ENCODE measurements at places on chromosomes 7 and 10. TPM values are rescaled to one million over a fixed set of nuclear protein-coding genes. Genes with fewer than 3 reads are reported as not detected.
A peak's percentile ranks its signal among the peaks of the same experiment; 100 is the strongest.

The CNPY1 gene
- polyA plus RNA-seq, result not detected

- no peak for DNase-seq
These were observed 195.0 kb upstream of the PLXNA4 start for GRCh38 chr7:132771301-132771730.

DNA sequence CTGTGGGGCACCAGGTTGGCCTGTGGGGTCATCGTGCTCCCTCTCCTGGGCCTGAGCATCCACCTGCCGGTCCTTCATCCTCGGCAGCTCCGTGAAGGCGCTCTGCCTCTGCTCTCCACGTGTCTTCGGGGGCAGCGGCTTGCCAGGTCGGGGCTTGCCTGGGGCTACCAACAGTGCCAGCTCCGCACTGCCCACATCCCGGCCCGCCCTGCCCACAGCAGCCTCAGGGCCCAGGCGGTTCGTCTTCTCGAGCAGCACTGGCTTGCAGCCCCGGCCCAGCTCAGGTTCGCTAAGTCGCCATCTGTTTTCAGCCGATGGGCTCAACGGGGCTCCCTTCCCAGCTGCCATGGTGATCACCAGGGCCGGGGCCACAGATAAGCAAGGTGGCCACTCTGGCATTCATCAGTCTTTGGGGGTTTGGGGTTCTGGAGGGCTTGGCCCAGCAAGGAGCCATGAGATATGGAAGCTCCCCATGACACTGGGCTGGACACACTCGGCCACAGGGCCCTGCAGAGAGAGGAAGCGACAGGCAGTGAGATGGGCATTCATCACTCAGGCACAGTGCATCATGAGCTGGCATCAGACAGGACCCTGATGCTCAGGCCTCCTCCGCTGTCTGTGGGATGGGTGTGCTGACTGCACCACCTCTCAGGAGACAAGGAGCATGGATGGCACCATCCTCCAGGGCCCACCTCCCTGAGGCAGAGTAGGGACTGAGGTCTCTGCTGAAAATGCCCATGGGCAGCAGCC, 15.5 kb downstream of the ZNF488 start:
- peak; percentile 48 for DNase-seq

The CLRN3 gene
- not detected for polyA plus RNA-seq

The PHYHIPL gene
- polyA plus RNA-seq, result 0.04 TPM

The IKZF1 gene
- 0.18 TPM for polyA plus RNA-seq

DNA sequence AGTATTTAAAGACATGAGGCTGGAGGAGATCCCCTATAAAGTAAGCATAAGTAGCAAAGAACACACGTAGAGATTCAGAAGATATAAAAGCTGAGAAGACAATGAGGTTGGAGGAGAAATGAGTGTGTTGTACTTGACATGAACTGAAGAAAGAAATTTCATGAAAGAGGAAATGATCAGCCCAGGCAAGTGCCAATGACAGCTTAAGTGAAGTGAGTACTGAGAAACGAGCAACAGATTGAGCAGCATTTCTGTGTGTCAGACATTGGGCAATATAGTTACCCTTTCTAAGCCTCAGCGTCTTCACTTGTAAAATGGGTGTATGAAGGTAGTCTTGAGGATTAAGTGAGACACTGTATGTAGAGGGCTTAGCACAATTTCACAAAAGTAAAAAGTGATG, 4.8 kb upstream of the LIPA start:
- DNase-seq, result no peak

DNA sequence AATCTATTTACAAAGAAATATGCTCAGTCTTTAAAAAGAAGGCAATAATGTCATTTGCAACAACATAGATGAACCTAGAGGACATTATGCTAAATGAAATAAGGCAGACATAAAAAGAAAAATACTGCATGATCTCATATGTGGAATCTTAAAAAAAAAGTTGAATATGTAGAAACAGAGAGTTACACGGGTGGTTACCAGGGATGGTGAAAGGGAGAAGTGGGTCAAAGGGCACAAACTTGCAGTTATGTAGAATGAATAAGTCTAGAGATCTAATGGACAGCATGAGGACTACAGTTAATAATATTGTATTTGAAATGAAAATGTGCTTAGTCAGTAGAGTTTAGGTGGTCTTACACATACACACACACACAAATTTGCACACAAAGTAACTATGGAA, 88.2 kb upstream of the CCDC71L start:
- no peak for DNase-seq

GRCh38 chr7:147982307-147982706, 608.3 kb upstream of the C7orf33 start:
- DNase-seq, result no peak

The NME8 gene
- polyA plus RNA-seq, result not detected

DNA sequence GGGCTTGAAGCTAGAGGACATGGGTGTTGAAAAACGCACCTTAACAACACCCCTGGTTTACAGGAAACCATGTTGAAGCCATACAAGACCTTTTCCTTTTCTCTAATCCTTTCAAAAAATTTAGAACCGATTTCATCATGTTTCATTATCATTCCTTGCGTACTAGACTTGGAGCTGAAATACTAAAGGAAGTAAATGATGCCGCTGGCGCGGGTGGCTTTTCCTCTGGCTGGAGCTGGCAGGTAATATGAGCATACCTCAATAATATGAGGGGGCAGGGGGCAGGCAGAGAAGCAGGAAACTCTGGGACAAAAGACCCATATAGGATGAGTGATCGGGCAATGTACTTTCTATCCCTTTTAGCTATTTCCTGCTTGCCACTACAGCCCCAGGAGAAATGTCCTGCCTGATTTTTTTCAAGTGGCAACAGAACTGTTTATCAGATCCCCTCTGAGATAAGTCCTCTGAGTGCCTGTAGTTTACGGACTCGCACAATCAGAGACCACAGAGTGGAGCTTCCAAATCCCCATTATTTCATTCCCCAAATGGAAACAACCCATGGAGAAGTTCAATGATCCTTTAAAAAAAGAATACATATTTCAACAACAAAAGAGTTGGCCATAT, 450.1 kb downstream of the KCNMA1 start:
- no peak for DNase-seq

DNA sequence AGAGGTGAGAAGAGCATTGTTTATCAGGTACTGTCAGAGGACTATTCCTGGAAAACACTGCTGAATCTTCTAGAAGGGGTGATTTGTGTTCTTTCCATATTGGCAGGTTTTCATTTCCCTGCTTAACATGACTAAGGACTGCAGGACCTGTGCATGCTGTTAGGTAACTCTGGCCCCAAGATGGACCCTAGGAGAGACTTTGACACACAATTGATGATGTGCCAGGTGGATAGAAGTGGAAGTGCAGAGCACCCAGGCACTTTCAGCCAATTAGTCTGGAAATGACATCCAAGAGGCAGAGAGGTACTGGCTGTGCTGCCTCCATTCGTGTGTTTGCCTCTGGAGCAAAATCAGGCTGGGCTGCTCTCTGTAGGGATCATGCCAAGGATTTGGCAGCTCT, 496.3 kb upstream of the GALNT17 start:
- DNase-seq, result no peak

GRCh38 chr10:118568327-118568848, 27.1 kb downstream of the PRLHR start:
- no peak for DNase-seq

DNA sequence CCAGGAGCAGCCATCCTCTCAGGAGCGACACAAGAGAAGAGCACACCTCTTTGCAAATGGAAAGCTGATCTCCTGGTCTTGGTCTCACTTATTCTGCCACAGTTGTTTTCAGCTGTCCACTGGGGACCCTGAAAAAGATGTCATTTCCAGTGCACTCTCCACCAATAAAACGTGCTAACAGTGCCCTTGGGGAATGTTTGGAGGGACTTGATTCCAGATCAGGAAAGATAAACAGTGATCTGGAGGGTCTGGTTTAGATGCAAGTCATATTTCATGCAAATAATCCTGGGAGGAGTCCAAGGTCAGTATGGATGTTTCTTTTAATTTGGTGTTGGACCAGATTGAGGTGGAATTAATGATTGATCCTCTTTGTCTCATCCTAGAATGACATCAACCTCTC, 185.0 kb downstream of the CREB5 start:
- DNase-seq, result no peak

The SFRP5 gene
- 0.69 TPM for polyA plus RNA-seq

DNA sequence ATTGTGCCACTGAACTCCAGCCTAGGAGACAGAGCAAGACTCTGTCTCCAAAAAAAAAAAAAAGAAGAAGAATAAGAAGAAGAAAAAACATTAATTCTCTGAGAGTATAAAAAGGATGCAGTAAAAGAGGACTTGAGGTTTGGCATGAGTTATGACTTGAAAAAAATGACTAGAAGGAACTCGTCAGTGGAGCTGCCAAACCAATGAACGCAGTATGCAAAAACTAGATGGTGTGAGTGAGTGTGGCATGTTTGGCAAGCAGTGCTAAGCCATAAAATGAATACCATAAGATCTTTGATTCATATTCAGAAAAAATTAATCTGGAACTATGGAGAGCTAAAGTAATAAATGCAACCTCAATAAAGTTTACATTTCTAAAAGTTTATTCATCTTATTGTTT, 68.6 kb upstream of the MEOX2 start:
- DNase-seq, result no peak

GRCh38 chr7:52635021-52635420, 400.4 kb upstream of the POM121L12 start:
- DNase-seq, result no peak

The AGAP9 gene
- polyA plus RNA-seq, result 2.3 TPM

DNA sequence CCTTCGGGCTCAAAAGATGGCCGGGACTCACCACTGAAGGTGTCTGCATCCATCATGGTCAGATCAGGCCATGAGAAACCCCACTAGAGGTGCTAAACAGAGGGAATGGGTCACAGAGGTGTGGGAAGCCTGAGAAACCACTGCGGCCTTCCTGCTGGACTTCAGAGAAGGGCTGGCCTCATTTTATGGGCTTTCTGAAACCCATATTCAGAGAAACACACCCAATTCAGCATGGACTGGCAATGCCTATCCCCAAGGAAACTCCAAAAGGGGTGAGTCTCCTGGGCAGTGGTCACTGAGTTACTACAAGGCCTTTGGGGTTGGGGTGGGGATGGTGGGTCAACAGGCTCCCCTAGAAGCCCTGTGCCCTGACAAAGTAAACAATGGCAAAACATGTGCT, 58.0 kb downstream of the DLG5 start:
- DNase-seq, result no peak

GRCh38 chr7:40643664-40644063, 508.9 kb downstream of the SUGCT start:
- no peak for DNase-seq

The SLC26A3 gene
- polyA plus RNA-seq, result not detected

The GNGT1 gene
- not detected for polyA plus RNA-seq

DNA sequence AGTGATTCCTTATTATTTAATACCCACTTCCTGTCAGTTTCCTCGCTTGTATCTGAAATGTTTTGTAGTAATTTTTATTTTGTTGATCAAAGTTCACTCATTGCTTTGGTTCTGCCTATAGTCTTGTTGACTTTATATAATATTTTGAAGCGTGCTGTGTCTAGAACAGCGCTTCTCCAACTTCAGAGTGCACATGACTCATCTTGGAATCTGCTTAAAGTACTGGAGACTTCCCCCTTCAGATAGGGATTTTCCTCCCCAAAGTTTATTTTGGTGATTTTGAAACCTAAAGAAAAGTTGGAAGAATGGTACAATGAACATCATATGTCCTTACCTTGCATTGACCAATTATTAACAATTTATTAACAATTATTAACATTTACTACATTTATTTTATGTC, 5.8 kb downstream of the COMTD1 start:
- DNase-seq, result no peak

DNA sequence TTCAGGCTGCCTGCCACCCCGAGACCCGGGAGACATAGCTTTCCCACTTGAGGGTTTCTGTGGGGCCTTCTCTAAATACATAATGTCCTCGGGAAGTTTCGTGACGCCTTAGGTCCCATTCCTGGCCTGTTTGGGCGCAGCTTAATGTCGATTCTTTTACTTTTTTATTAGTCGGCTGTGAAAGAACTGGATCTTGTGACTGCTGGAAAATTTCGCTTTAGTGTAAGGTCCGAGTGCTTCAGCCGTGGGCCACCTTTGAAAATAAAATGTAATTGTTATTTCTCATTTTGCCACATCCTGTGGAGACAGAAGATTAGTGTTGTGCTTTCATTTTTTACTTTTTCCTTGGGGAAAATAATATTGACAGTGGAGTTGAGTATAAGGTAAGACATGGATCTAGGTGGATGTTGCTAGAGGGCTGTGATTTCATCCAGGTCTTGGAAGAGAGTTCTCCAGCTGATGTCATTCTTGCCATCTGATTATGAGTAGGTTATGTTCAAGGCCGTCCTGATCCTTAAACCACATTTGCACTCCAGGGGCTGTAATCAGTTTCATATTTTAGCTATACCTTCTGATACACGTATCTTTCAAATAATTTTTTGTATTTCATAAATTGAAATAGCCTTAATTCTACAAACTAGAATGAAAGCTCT, 830 bp downstream of the RAB18 start:
- DNase-seq, result no peak

DNA sequence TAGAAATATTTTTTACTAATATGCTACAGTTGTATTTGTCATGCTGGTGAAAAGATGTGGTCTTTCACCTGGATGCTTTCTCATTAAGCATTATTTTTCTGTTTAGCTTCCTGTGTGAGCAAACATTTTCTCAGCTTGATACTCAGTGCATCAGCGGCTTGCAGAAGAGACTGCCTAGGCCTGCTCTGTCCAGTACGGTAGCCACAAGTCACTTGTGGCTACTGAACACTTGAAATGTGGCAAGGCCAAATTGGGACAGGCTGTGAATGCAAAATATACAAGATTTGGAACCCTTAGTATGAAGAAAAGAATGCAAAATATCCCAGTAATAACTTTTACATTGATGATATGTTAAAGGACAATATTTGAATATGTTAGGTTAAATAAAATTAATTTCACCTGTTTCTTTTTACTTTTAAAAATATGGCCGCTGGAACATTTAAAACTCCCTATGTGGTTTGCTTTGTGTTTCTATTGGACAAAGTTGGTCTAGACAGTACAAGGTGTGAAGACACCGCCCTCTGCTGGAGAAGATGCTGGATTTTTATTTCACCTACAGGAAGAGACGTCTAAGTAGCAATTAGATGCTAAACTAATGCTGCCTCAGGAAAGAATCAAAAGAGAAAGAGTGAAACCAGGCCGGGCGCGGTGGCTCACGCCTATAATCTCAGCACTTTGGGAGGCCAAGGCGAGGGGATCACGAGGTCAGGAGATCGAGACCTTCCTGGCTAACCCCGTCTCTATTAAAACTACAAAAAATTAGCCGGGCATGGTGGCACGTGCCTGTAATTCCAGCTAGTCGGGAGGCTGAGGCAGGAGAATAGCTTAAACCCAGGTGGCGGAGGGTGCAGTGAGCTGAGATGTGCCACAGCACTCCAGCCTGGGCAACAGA, 5.3 kb downstream of the SRGN start:
- peak; percentile 33 for DNase-seq

The WNT8B gene
- not detected for polyA plus RNA-seq

DNA sequence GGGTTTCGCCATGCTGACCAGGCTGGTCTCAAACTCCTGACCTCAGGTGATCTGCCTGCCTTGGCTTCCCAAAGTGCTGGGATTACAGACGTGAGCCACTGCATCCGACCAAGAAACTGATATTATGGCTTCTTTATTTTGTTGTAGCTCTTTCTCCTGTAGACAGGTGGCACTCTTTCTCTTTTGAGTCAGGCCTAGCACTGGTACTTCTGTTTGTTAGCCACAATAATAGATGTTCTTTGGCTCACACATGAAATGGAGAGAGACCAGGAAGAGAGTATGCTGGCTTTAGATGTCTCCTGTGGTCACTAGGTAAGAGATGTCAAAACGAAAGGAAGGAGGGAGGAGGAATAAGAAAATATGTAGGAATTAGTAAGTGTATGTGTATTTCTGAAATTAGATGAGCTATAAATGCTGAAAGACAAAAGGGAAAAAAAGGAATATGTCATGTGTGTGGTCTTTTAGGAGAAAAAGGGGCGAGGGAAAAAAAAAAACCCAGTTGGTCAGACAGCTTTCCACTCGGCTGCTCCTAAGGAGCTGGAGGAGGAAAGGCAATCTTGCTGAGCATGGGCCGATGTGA, 78.7 kb downstream of the CLEC2L start:
- no peak for DNase-seq
